Astrocyte (in vitro differentiated cells and primary cell): ENCODE measurements at places on chromosomes 7 and 10. TPM values are rescaled to one million over a fixed set of nuclear protein-coding genes. Genes with fewer than 3 reads are reported as not detected.

Gene AASS
- 13.9 and 15.6 TPM in 2 replicates for total RNA-seq

Gene ERLIN1
- total RNA-seq: 22.7 and 26.4 TPM in 2 replicates

Gene MGAM2
- 0.05 TPM in 2 replicates for total RNA-seq

Gene HTR7
- 0.72 and 0.89 TPM in 2 replicates for total RNA-seq

Gene ENTPD7
- total RNA-seq: 21.6 and 22.8 TPM in 2 replicates

- DNase-seq: peak; percentile 51
These were observed 87.8 kb upstream of the RHEB start for GRCh38 chr7:151607464-151607867.

GRCh38 chr7:47385536-47386125 lies 196.3 kb downstream of the TNS3 start:
- DNase-seq: no peak

GRCh38 chr10:117955176-117955575 lies 91.6 kb downstream of the RAB11FIP2 start:
- peak; percentile 4 for DNase-seq

DNA sequence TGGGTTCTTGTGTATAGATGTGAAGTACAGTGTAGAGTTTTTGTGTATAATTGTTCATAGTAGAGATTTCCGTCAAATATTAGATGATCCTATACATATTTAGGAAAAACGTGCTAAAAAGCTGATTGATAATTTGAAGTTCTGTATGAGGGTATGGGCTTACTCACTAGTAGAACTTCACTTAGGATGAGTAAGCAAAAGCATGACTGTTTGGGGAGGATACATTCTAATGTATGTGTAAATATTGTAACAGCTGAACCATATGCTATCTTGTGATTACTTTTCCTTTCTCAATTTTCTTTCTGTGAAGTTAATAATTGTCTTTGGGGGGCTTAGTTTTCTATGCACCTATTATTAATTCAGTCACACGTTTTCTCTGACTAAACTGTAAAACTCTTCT lies 53.2 kb upstream of the PDK4 start:
- no peak for DNase-seq

DNA sequence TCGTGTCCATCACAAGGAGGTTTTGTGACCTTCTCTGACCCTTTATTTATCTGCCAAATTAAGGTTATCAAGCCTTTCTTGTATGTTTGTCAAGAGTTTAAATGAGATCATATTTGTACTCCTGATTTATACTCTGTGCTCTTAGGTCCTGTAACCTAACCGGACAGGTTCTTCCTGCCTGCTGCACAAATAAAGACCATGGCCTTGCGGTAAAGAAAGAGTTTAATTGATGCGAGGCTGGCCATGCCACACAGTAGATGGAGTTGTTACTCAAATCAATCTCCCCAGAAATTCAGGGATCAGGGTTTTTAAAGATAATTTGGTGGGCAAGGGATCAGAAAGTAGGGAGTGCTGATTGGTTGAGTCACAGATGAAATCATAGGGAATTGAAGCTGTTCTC lies 79.5 kb upstream of the LRGUK start:
- no peak for DNase-seq

GRCh38 chr7:47366211-47366610 lies 215.7 kb downstream of the TNS3 start:
- DNase-seq: no peak

GRCh38 chr7:96495751-96496216 lies 173.9 kb upstream of the SLC25A13 start:
- no peak for DNase-seq

DNA sequence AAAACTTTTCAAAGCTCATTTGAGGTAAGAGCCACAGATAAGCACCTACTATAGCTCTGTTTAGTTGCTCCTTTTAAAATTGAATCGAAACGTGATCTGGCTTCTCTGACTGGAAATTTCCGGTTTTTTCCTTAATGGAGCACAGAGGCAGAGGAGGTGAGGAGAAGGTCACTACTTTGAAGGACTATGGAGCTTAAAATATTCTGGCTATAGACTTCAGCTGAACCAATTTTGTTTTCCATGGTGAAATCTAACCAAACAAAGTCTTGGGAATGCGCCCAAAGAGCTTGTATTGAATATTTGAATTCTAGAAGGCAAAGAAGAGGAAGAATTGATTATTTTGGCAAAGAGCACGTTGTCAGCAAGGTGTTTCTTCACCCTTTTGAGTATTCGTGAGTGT lies 711.1 kb downstream of the SUGCT start:
- no peak for DNase-seq

GRCh38 chr7:44498230-44498954 lies 7.9 kb upstream of the NUDCD3 start:
- no peak for DNase-seq
